ENCODE measurements at places on chromosomes 11 and 22. TPM values are rescaled to one million over a fixed set of nuclear protein-coding genes. Genes with fewer than 3 reads are reported as not detected.

The HIRA gene
- 36.2 TPM for total RNA-seq

The OR51B5 gene
- total RNA-seq, result not detected

DNA sequence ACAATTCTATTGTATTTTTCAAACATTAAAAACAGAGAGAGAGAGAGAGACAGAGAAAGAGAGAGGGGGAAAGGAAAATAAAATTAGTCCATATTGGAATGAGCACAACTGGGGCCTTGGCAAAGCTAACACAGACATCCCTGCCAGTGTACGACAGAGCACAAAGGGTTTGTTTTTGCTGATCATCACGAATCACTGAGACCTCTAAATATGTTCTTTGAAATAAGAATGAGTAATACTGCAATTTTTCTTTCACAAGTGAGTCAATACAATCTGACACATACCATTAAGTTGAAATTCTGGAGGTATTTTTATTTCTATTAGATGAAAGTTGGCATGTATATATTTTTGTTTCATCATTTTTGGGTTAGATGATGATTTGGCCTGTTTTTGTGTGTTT lies 27.0 kb upstream of the LRRC4C start:
- no peak for DNase-seq

GRCh38 chr11:17150521-17150920 lies 57.3 kb downstream of the PIK3C2A start:
- DNase-seq, result no peak

GRCh38 chr11:121455115-121455514 lies 2.3 kb upstream of the SORL1-AS1 start:
- no peak for DNase-seq

- no peak for DNase-seq
These were observed 65.3 kb downstream of the ARHGEF12 start for GRCh38 chr11:120401506-120401905.

DNA sequence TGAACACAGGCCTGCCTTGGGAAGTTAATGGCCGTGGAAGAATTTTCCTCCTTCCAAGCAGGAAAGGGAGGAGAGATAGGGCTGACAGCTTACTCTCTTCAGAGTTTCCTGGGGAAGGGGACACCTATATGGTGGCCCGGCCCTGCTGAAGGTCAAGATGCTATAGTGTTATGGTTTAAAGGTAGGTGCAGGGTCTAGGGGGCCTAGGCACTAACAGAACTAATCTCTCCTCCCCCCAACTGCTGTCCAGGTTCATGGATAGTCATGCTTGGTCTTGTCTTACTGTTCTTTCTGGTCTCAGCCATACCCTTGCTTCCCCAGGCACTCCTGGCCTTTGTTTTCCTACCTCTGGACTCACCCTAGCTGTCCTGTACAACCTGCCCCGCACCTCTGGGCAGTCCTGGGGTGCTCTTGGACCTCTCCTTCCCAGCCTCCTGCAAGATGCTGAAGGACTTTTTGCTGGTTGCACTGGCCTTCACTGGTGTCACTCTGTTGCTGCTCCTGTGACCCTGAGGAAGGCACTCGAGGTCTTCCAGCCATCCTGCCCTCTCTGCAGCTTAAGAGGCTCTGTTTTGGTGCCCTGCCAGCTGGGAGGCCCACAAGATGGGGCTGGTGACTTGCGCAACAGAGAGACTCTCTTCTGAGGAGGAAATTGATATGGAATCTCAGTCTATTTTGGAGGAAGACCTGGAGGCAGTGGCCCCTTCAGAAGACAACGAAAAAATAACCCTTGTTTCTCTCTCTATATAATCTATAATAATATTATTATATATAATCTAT lies 17.9 kb downstream of the SEC14L3 start:
- DNase-seq, result no peak
